Bronchus fibroblast of lung (primary cell): ENCODE measurements at places on chromosomes 4 and X. TPM values are rescaled to one million over a fixed set of nuclear protein-coding genes. Genes with fewer than 3 reads are reported as not detected.

Gene MAGEA9B
- not detected in 2 replicates for total RNA-seq

Gene ENPEP
- total RNA-seq = under 0.01 and 0.15 TPM in 2 replicates

Gene SHROOM4
- total RNA-seq = 0.59 and 0.84 TPM in 2 replicates

Gene LRIT3
- not detected in 2 replicates for total RNA-seq

Gene KLF8
- 0.34 and 0.59 TPM in 2 replicates for total RNA-seq

Gene FAM47A
- total RNA-seq = not detected in 2 replicates

Gene SUPT20HL1
- not detected in 2 replicates for total RNA-seq

Gene GAB3
- 0.30 and 0.84 TPM in 2 replicates for total RNA-seq

Gene CT45A10
- total RNA-seq = not detected in 2 replicates

Gene MAGEB1
- not detected in 2 replicates for total RNA-seq

Gene P2RY4
- total RNA-seq = 0.15 TPM in 1 of 2 replicates, not detected in the other

Gene GPC3
- total RNA-seq = 0.15 TPM in 1 of 2 replicates, not detected in the other

Gene PABPC1L2B
- total RNA-seq = not detected in 2 replicates

Gene ACSL4
- 61.5 and 63.2 TPM in 2 replicates for total RNA-seq

Gene PAGE2
- not detected in 2 replicates for total RNA-seq

Gene ATOH1
- total RNA-seq = not detected in 2 replicates

Gene ARX
- not detected in 2 replicates for total RNA-seq

Gene SLC10A4
- total RNA-seq = not detected in 2 replicates

Gene SPINK2
- total RNA-seq = not detected in 2 replicates

Gene CHIC2
- total RNA-seq = 26.3 and 34.1 TPM in 2 replicates

Gene SSX3
- total RNA-seq = not detected in 2 replicates

Gene MAGEA12
- total RNA-seq = not detected in 2 replicates

Gene PPID
- total RNA-seq = 26.3 and 41.5 TPM in 2 replicates

Gene SOX3
- total RNA-seq = 0.15 and 0.67 TPM in 2 replicates

Gene CAPN6
- total RNA-seq = under 0.01 and 0.30 TPM in 2 replicates

Gene S100P
- total RNA-seq = not detected in 2 replicates

Gene GAR1
- 10.3 and 10.8 TPM in 2 replicates for total RNA-seq

Gene NOCT
- 15.2 and 15.5 TPM in 2 replicates for total RNA-seq

Gene TMPRSS11F
- not detected in 2 replicates for total RNA-seq

Gene ZMAT1
- total RNA-seq = 0.15 TPM in 1 of 2 replicates, not detected in the other

Gene IL2RG
- total RNA-seq = not detected in 2 replicates

Gene AADAT
- total RNA-seq = 7.9 and 8.5 TPM in 2 replicates

Gene ALAS2
- not detected in 2 replicates for total RNA-seq

Gene NR3C2
- total RNA-seq = 0.15 and 0.17 TPM in 2 replicates

Gene SPIN2A
- 0.15 and 0.67 TPM in 2 replicates for total RNA-seq

Gene SH3D19
- 17.3 and 18.9 TPM in 2 replicates for total RNA-seq

Gene DHRSX
- 20.5 and 23.2 TPM in 2 replicates for total RNA-seq

Gene ADH1A
- not detected in 2 replicates for total RNA-seq

Gene PNMA5
- not detected in 2 replicates for total RNA-seq

Gene KIF4A
- 17.7 and 17.8 TPM in 2 replicates for total RNA-seq

Gene PHEX
- 0.45 and 0.50 TPM in 2 replicates for total RNA-seq

Gene GRID2
- 0.15 TPM in 1 of 2 replicates, not detected in the other for total RNA-seq

Gene ADH7
- not detected in 2 replicates for total RNA-seq

Gene SMR3B
- not detected in 2 replicates for total RNA-seq

Gene MANBA
- total RNA-seq = 10.6 and 14.0 TPM in 2 replicates
